Activated CD8-positive, alpha-beta T cell treated with anti-CD3 and anti-CD28 coated beads for 36 hours (primary cell): ENCODE measurements at places on chromosomes 1 and 21. TPM values are rescaled to one million over a fixed set of nuclear protein-coding genes. Genes with fewer than 3 reads are reported as not detected.

DNA sequence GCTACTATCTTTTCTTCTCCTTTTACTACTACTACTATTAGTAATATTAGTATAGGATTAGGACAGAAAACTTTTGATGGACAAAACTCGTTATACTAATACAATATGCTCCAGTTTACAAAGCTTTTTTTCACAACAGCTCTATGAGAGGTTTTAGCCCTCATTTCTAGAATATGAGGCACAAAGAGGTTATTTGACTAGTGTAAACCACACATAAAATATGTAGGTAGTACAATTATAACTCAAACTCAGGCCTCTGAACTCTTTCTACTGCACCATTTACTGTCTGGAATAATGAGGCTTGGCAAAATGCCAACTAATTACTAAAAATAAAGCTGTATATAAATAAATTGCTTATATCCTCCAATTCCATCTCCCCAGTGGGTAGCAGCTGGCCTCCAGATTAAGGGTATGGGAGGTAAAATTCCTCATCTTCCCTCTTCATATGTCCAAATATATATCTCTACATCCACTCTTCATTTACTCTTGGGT is 99.9 kb downstream of the LYST start:
- no peak for DNase-seq
- H3K27me3 ChIP-seq: no peaks in the 10 kb centered on the region
- no peak overlapping the region for H3K4me3 ChIP-seq
- peaks cover 36% of the 10 kb centered on the region for H3K36me3 ChIP-seq
- peaks cover 12% of the 10 kb centered on the region for H3K4me1 ChIP-seq
- no peak overlapping the region for H3K27ac ChIP-seq

DNA sequence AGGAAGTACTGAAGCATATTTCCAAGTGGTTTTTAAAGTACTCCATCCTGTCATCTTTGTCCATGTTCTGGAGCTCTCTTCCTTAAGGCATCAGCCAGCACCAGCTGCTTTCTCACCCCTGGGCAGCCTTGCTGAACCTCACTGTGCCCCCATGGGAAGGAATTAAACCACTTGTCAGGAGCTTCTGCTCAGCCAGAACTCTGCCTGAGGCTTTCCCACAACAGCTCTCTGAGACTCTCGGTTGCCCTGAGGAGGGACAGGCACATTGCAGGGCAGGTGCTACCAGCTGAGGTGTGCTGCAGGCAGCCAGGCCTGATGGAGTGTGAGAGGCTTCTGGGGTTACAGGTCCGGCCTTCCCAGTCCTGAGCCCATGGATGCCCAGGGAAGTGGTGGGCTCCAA is 30.9 kb downstream of the FAM163A start:
- H3K27me3 ChIP-seq: no peaks in the 10 kb centered on the region
- no peak overlapping the region for H3K27ac ChIP-seq
- no peaks in the 10 kb centered on the region for H3K4me1 ChIP-seq
- H3K36me3 ChIP-seq: no peaks in the 10 kb centered on the region

GRCh38 chr21:27595716-27596115 is 628.8 kb upstream of the ADAMTS5 start:
- H3K4me1 ChIP-seq: no peaks in the 10 kb centered on the region
- no peak overlapping the region for H3K4me3 ChIP-seq
- H3K27ac ChIP-seq: no peak overlapping the region
- H3K27me3 ChIP-seq: no peaks in the 10 kb centered on the region

GRCh38 chr1:225654277-225654597 is 1.3 kb upstream of the ENAH start:
- H3K27ac ChIP-seq: no peak overlapping the region
- H3K27me3 ChIP-seq: peaks cover 29% of the 10 kb centered on the region
- no peak for DNase-seq

DNA sequence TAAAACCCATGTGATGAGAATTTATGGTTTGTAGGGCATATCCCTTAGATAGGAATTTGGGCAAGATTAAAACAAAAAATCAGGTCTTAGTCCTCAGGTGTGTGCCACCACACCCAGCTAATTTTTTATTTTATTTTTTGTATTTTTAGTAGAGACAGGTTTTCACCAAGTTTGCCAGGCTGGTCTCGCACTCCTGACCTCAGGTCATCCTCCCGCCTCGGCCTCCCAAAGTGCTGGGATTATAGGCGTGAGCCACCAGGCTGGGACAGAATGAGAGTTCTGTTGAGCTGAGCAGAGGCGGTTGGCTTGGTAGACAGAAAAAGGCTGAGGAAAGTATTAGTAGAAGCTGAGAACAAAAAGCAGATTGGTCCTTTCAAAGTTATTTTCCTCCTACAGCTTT is 43.8 kb upstream of the EDARADD start:
- H3K4me1 ChIP-seq: no peaks in the 10 kb centered on the region
- H3K36me3 ChIP-seq: no peaks in the 10 kb centered on the region
- no peak for DNase-seq
- no peak overlapping the region for H3K27ac ChIP-seq
- no peak overlapping the region for H3K4me3 ChIP-seq

DNA sequence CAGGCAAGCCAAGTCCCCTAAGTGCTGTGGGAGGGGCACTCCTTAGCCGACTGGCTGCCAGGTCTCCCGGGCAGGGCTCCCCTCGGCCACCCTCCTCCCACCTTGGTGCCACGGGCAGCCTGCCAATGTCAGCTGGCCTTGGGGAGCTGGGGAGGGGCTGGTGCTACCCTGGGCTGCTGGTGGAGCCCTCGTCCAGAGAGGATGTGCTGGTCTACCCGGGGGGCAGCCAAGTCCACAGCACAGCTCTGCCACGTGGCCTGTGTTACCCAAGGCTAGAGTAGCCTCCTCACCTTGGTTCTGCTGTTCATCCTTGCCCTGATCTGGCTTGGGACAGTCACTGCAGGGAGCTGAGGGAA is 42.9 kb downstream of the CRYAA start:
- no peak overlapping the region for H3K4me3 ChIP-seq
- no peaks in the 10 kb centered on the region for H3K4me1 ChIP-seq
- no peak for DNase-seq
- peaks cover 3% of the 10 kb centered on the region for H3K27me3 ChIP-seq
- no peak overlapping the region for H3K27ac ChIP-seq
- no peaks in the 10 kb centered on the region for H3K36me3 ChIP-seq

GRCh38 chr1:145977486-145978470 is 13.3 kb downstream of the POLR3GL start:
- H3K36me3 ChIP-seq: no peaks in the 10 kb centered on the region
- DNase-seq: peak; percentile 90
- H3K27ac ChIP-seq: no peak overlapping the region
- no peak overlapping the region for H3K4me3 ChIP-seq
- H3K4me1 ChIP-seq: peaks cover 37% of the 10 kb centered on the region

DNA sequence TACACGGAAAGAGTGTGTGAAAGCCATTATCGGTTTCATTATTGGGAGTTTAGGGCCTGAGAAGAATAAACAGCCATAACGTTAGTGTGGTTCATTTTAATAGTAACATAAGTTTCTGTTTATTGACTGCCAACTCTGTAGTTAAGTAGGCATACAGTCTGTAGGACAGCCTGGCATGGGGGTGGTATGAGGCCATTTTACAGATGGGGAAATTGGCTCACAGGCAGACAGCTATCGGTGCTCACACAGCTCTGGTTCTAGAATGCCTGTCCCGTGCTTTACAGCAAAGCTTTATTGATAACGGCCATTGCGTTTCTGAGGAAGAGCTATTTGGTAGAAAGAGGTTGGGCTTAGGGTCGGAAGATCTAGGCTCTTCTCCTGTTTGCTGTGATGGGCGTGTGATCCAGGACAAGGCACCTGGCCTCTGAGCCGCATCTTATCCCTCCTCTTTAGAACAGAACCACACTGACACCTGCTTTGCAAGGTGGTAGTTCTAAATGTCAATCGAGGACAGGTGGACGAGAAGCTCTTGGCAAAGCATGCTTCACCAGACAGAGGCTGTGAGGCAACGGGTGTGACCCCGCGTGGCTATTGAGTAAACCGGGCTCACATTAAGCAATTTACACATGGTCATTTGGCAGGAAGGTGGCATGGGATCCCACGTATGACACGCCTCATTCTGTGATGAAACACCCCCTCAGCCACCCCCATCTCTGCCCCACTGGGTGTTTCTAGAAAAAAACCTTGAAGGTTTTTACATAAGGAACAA is 14.9 kb downstream of the ETS2 start:
- H3K27me3 ChIP-seq: no peaks in the 10 kb centered on the region
- no peak overlapping the region for H3K4me3 ChIP-seq
- H3K4me1 ChIP-seq: no peaks in the 10 kb centered on the region
- no peak overlapping the region for H3K27ac ChIP-seq
- peaks cover 83% of the 10 kb centered on the region for H3K36me3 ChIP-seq

- H3K36me3 ChIP-seq: no peaks in the 10 kb centered on the region
- peaks cover 13% of the 10 kb centered on the region for H3K27me3 ChIP-seq
- DNase-seq: no peak
These were observed 3.5 kb downstream of the CRNN start for GRCh38 chr1:152410599-152410998.

DNA sequence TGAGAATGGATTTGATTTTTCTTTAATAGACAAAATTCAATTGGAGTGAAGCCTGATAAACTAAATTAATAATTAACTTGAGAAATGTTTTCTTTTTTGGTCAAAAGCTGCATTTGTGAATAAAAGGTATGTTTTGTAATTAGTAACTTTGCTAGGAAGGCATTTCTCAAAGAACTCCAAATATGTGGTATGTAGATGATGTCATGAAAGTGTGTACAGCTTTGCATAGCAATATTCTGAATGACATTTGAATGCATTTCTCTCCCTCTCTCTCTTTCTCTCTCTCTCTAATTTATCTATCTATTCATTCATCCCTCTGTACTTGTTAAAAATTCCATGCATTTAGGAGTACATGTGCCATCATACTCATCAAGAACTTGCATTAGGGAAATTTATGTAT is 109.1 kb upstream of the ADAMTS5 start:
- no peak overlapping the region for H3K27ac ChIP-seq
- DNase-seq: no peak
- no peak overlapping the region for H3K4me3 ChIP-seq
- H3K4me1 ChIP-seq: no peaks in the 10 kb centered on the region
- no peaks in the 10 kb centered on the region for H3K27me3 ChIP-seq

DNA sequence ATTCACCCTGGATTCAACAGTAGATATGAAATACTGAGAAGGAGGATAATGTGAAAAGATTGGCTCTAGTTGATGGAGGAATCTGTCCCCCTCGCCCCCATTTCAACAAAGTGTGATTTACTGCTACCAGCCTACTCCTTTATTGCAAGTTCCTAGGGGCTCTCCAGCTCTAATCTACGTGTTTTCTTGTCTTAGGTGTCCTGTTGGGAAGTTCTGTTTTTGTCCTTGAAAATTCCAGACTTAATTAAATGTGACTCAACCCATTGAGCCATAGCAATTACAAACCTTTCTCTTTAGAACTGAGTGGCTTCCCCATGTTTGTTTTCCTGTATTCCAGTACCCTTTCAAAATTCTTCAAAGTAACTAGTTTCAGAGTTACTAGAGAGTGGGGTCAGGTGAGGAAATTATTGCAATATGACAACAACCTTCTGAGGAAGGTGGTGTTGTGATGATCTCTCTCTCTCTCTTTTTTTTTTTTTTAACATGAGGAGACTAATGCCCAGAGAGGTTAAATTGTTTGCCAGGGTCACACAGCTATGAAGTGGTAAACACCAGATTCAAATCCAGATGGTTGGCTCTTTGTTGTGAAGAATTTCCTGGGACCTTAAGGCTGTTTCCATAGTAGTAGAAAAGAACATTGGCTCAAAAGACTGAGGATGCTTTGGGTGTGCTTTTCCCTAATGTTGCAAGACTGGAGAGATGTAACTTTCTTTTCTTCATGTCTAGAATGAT is 3.5 kb downstream of the RGL1 start:
- peaks cover 23% of the 10 kb centered on the region for H3K27me3 ChIP-seq
- no peak overlapping the region for H3K27ac ChIP-seq
- H3K4me1 ChIP-seq: peaks cover 5% of the 10 kb centered on the region
- no peak overlapping the region for H3K4me3 ChIP-seq

DNA sequence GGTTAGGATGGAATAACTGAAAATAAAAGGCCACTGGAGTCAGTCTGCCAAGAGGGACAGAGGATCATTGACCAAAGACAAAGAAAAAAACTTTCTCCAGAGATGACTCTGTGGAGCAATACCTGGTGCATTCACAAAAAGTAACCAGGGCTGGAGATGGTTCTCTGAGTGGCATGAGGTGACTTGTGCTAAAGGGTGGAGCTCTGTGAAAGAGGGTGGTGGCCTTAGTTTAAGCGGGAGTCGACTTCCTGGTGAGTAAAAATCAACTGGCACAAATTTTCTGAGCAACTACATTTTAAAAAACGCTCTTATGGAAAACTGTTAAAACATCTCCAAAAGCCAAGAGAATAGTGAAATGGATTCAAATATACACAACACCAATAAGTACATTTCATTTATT is 10.0 kb downstream of the NHLH2 start:
- DNase-seq: no peak
- H3K36me3 ChIP-seq: no peaks in the 10 kb centered on the region
- H3K27me3 ChIP-seq: peaks cover 53% of the 10 kb centered on the region
- no peak overlapping the region for H3K27ac ChIP-seq
- peaks cover 10% of the 10 kb centered on the region for H3K4me1 ChIP-seq

DNA sequence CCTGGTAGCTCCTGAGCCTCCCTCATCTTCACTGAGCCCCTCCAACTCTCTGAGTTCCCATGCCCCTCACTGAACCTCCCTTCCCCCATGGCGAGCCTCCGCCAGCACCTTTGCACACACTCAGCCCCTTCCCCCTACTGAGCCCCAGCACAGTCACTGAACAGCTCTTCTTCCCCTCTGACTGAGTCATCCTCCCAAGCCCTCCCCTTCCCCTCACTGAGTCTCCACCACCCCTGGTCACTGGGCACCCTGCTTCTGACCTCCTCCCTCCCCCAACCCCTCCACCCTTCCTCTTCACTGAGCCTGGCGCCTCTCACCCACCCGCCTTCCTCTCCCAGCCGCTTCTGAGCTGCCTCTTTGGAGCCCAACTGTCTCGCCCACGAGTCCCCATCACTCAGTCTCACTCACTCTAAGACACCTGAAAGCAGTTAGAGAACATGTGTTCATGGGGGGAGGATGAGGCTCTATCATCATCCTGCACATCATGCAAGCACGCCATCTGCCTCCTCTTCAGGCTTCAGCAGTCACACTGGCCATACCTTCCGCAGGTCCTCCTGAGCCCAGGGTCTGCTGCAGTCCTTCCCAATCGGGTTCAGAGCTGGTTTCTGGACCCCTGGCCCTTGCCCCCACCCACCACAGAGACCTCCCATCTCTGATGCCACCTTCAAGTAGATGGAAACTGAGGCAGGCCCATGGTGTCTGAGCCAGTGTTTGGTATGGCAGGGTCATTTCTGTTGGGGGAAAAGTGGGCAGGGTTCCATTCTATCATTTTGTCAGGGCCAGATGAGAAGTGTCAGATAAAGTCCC is 2.0 kb upstream of the TRNP1 start:
- no peaks in the 10 kb centered on the region for H3K36me3 ChIP-seq
- H3K4me1 ChIP-seq: peaks cover 16% of the 10 kb centered on the region
- H3K27ac ChIP-seq: no peak overlapping the region
- peak overlapping the region; percentile 33 for H3K4me3 ChIP-seq
- DNase-seq: peak; percentile 54
- peaks cover 42% of the 10 kb centered on the region for H3K27me3 ChIP-seq

- peaks cover 52% of the 10 kb centered on the region for H3K4me1 ChIP-seq
- no peaks in the 10 kb centered on the region for H3K27me3 ChIP-seq
- H3K4me3 ChIP-seq: no peak overlapping the region
- no peak overlapping the region for H3K27ac ChIP-seq
These were observed 52.1 kb downstream of the CD34 start for GRCh38 chr1:207858806-207859205.

- DNase-seq: no peak
- H3K27me3 ChIP-seq: no peaks in the 10 kb centered on the region
- no peak overlapping the region for H3K27ac ChIP-seq
- H3K4me1 ChIP-seq: no peaks in the 10 kb centered on the region
- no peaks in the 10 kb centered on the region for H3K36me3 ChIP-seq
These were observed 249.7 kb downstream of the RHOU start for GRCh38 chr1:228984646-228985631.

Gene NDC1
- 43.9 TPM for total RNA-seq

Gene TOR1AIP2
- 39.5 TPM for total RNA-seq

Gene ZNF644
- 44.9 TPM for total RNA-seq

Gene RNF220
- total RNA-seq: 79.1 TPM

Gene PPIAL4G
- total RNA-seq: 0.07 TPM

Gene INAVA
- not detected for total RNA-seq

Gene PGBD5
- not detected for total RNA-seq
